Activated naive CD4-positive, alpha-beta T cell (primary cell): ENCODE measurements at places on chromosomes 16 and 17.

- no peak for DNase-seq
Observed at GRCh38 chr17:36645422-36645821, 44.0 kb downstream of the MRM1 start.

GRCh38 chr16:25066747-25067631 is 44.6 kb upstream of the LCMT1 start:
- peak; percentile 60 for DNase-seq

DNA sequence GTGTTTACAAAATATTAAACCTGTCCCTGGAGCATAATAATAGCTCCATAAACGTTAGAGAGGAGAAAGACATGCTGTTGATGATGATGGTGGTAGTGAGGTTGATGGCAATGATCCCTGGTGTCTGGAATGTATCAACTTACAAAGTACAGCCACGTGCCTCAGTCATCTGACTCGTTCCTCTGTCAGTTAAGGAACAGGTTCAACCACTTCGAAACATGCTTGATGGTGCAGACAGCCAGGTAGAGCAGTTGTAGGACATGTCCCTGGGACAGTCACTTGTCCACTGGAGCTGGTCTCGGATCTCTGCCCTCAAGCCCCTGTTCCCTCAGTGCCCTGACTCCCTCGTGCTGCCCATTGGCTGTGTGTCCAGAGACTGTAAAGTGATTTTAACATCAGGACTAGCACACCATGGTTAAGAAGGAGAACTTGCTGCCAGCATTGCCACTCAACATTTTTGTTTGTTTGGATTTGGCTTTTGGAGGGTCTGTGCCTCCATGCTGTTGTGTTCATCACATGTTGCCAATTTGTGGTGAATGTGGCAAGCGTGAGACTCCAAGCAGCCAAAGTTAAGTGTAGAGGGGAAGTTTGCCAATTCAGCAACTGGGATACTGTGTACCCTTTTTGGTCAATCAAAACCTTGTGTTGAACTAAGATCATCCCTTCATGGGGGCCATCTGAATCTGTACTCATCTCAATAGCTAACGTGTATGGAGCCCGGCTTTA is 16.3 kb upstream of the SALL1 start:
- DNase-seq: no peak

DNA sequence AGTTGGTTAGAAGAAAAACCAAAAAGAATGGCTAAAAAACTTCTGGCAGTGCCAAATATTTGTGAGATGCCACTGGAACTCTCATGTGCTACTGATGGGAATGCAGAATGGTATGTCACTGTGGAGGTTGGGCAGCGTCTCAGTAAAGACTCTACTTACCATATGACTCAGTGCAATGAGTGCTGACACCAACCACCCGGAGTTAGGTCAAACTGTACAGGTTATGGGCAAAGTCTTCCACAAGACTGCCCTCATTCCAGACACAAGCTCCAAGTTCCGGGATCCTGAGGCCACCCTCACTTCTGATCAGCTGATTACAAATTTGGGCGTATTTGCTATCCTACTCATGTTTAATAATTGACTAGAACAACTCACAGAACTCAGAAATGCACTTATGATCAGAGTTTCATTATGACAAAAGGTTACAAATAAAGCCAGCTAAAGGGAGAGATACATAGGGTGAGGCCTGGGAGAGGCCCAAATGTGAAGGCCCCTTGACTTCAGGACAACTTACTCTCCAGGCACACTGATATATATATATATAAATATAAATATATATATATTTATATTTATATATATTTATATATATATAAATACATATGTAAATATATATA is 114.9 kb downstream of the TRIM37 start:
- DNase-seq: no peak

DNA sequence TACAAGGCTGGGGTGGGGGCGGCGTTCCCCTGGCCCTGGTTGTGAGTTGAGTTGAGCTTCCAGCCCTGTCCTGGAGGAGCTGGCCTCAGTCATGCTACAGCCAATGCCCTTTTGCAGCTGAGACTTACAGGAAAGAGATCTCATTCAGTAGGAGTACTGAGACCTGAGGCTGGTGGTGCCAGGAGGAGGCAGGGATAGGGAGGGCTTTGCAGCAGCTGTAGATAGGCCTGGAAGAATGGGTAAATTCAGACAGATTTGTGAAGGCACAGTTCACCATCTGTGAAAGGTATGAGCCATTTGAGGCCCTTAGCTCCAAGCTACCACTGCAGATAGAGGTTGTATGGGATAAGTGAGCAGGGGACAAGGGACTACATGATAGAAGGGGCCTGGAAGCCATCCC is 5.6 kb downstream of the STX4 start:
- DNase-seq: no peak

DNA sequence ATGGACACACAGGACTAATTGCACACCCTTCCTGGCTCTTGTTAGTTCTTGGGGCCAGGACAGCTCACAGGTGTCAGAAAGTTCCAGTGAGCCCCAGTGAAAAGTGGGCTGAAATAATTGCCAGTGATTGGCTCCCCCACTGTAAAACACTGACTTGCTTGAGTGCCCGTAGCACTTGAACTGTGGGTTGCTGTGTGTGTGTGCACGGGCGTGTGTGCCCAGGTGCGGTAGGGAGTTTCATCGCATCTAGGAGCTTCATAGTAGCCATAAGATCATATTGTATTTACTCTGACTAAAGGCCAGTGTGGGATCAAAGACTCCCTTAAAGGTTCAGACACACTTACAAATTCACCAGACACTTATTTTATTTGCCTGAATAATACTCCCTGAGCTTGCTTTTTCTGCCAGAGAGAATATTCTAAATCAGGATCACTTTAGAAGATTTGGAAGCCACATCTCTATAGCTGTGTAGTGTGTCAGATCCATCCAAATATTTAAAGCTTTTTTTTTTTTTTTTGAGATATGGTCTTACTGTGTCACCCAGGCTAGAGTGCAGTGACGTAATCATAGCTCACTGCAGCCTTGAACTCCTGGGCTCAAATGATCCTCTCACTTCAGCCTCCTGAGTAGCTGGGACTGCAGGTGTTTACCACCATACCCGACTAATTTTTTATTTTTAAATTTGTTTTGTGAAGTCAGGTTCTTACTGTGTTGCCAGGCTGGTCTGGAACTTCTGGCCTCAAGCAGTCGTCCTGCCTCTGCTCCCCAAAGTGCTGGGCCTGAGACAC is 11.4 kb downstream of the UNK start:
- no peak for DNase-seq

DNA sequence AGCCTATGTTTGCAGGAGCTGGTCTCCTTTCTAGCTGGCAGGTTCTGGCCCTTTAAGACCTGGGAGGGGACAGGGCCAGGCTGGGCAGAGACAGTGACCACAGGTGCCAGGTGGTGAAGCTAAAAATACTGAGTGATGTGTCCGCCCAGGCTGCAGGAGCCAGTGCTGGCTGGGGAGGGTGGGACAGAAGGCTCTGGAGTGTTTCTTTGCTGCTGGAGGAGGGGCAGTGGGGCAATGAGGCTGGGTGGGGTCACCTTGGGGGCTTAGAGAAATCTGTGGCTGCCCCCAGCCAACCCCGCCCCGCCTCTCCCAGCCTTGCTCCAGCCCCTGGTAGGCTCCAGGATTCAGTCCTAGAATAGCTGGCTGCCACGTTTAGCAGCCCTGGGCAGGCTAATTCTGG is 30.4 kb upstream of the SBK1 start:
- DNase-seq: no peak

DNA sequence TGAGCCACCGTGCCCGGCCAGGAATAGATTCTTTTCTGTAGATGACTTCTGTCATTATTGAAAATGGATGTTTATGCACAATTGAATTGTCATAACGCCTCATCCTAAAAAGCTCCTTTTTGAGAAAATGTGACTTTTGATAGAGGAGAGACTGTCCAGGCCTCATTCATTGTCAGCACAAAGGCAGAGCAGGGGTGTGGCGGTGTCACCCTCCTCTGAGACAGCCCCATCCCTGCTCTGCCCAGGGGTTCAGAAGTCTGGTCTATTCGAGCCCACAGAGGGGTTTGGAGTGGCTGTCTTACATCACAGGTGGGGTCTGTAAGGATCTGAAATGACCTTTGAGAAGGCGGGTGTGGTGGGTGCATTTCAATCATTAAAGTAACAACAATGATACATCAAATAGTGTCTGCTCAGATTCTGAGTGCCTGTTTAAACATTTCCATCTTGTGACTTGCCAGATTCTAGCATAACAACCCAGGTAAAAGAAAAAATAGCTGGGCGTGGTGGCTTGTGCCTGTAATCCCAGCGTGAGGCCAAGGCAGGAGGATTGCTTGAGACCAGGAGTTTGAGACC is 161.0 kb downstream of the SEC14L1 start:
- no peak for DNase-seq

DNA sequence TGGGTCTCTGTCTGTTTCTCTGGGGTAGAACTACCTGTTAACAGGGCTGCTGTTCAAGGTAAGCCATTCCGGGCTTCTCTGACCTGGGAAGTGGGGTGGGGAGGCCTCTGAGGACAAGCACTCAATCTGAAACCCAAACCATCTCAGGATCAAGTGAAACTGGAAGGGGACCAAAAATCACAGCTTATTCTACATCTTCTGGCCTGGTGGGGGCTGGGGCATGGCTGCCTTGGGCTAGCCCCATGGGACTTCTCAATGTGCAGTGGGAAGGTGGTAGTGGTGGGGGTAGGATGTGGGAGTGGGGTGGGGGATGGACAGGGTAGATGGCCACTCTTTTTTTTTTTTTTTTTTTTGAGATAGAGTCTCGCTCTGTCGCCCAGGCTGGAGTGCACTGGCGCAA is 5.5 kb downstream of the FLOT2 start:
- DNase-seq: no peak

DNA sequence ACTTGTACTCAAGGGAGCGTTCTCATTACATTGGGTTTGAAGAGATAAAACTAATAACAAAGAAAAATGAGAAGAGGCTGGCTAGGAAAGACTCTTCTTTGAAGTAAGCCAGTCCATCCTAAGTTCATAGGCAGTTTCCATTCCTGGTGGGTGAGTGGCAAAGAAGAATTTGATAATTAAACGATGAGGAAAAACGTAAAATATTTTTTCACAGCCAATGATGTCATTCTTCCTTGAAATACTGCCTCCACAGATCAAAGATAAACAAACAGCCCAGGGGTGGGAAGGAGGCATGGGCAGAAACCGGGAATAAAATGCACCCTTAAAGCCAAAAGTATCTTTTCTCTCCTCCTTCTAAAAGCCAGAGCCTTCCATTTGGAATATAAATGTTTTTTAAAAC is 346.6 kb downstream of the PMP22 start:
- no peak for DNase-seq

DNA sequence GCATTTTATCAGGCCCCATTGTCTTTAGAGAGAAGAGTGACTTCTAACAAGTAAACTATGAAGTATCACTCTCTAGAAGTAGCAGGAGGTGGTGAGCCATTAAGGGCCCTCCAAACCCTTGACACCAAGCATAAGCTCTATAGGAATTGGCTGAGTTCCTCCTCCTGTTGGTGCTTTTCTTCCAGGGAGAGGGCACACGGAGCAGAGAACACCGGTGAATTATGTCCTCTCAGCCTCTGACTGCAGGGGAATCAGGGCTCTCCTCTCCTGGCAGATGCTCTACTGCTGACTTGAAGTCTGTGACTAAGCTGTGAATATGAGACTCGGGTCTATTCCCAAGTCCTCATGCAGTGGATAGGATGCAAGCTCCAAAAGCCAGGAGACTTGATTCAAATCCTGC is 32.3 kb downstream of the CHD9 start:
- DNase-seq: no peak

DNA sequence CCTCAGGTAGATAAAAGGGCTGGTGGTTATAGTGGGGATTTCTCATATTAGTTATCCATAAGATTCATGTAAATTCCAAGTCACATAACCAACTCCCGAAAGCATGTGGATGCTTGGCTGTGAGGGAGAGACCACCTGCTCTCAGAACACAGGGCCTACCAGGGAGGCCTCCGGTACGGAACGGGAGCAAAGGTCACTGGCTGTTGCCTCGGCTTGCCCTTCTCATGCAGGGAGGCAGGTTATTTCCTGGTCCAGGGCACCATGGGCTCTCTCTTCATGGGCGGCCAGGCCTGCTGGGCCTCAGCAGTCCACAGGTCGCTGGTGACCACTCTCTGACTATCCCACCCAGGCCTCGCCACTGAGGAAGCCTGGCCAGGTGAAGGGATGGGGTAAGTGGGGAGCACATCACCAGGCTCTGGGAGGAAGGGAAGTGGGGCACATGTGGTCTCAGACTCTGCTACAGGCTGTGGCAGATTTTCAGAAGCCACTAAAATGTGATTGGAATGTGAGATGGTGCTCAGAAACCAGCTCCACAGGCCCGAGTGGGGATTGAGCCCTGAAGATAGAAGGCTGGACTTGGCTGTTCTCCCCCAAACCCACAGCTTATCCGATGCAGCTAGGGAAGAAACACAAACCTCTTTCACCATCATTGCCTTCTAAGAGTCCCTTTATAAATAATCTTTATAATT is 45.4 kb downstream of the HNF1B start:
- DNase-seq: no peak

DNA sequence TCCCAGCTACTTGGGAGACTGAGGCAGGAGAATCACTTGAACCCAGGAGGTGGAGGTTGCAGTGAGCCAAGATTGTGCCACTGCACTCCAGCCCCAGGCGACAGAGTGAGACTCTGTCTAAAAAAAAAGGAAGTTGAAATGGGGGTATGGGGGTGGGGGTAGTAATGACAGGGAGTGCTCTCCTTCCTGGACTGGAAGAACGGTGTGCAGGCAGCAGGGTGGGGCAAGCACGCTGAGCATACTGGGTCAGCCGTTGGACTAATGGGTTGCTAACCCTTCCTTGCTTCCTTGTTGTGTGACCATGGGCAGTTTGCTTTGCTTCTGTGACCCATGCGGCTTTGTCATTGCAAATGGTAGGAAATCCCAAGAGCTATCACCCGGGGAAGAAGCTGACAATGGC is 16.5 kb downstream of the KATNIP start:
- DNase-seq: no peak

DNA sequence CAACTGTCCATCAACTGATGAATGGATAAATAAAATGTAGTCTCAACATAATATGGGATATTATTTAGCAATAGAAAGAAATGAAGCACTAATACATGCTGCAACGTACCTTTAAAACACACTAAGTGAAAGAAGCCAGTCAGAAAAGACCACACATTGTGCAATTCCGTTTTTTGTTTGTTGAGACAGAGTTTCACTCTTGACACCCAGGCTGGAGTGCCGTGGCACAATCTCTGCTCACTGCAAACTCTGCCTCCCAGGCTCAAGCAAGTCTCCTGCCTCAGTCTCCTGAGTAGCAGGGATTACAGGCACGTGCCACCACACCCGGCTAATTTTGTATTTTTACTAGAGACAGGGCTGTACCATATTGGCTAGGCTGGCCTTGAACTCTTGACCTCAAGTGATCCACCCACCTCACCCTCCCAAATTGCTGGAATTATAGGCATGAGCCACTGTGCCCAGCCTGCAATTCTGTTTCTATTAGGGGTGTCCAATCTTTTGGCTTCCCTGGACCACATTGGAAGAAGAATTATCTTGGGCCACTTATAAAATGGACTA is 40.1 kb downstream of the SCNN1B start:
- DNase-seq: no peak
